ENCODE measurements at places on chromosomes 3 and 15.

GRCh38 chr3:135891121-135891520 lies 74.4 kb upstream of the PPP2R3A start:
- DNase-seq = no peak

- DNase-seq = no peak
Measured at GRCh38 chr3:197458179-197458707, 97.5 kb downstream of the BDH1 start.

- no peak for DNase-seq
Measured at GRCh38 chr3:162933656-162934055, 1437.0 kb downstream of the OTOL1 start.

DNA sequence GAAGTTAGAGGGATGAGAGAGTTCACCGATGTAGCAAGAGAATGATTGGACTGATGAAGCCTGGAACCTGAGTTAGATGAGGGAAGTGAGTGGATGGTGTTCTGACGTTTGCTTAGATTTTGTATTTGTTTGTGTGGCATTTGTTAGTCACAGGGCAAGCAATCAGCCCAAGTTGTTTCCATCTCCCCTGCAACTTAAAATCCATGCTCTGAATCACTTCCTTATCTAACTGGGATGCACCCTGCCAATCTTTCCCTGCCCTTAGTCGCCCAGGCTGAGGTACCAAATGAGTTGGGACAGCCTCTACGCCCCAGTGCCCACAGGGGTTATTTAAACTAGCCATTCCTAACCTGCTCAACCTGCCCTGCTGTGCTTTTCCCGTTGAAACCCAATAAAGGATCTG lies 12.6 kb downstream of the PAQR5 start:
- no peak for DNase-seq

DNA sequence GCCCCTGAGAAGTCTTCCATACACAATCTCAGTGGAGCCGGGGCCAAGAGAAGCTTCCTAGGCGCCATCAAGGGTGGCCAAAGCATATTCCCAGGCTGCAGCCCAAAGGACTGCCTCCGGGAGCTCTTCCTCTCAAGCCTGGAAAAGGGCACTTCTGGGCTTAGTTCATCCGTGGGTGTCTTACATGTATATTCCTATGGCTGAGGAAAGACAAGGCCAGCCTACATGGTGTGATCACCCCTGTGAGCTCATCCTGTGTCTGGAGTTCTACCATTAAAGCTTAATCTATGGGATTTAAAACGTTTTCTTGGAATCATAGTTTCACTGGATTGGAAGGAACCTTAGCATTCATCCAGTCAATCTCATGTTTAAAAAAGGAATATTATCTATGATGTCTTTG lies 21.9 kb upstream of the TIMP4 start:
- no peak for DNase-seq

DNA sequence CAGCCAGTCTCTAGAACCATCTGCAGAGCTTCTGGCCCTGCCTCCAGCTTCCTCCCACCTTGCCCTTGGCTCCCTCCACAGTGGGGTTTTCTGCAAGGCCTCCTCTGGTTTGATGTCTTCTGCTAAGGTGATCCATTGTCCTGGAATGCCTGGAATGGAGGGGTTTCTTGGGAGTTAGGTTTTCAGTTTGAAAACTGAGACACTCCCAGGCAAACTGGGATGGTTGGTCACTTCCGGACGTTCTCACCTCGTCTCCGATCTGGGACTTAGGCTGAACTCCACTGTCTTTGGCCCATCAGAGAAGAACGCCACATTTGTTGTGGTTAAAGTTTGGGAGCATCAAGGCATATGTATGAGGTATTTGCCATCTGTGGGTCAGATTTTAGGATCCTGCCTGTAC lies 77.4 kb upstream of the KLHL25 start:
- no peak for DNase-seq

- no peak for DNase-seq
Measured at GRCh38 chr3:110791995-110792686, 279.5 kb upstream of the NECTIN3 start.

- DNase-seq = peak; percentile 8
Measured at GRCh38 chr3:186425788-186426730, 64.0 kb upstream of the DGKG start.

- DNase-seq = no peak
Measured at GRCh38 chr15:56325186-56325585, 40.0 kb upstream of the TEX9 start.

DNA sequence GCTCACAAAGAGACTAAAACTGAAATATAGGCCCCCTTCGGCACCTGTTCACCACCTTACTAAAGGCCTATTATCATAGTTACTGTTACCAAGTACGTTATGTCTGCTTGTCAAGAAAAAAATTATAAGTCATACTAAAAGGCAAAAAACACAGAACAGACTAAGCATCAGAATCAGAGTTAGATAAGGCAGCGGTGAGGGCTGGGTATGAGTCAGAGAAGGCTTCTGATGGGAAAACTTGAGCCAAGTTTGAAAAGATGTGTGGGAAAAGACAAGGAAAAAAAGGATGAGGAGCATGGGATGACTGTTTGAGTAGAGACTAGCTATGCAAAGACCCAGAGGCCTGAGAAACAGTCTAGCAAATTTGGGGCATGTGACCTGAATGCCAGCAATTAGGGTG lies 387.2 kb upstream of the SGO1 start:
- DNase-seq = no peak

- no peak for DNase-seq
Measured at GRCh38 chr15:99090011-99090699, 14.7 kb upstream of the SYNM start.

DNA sequence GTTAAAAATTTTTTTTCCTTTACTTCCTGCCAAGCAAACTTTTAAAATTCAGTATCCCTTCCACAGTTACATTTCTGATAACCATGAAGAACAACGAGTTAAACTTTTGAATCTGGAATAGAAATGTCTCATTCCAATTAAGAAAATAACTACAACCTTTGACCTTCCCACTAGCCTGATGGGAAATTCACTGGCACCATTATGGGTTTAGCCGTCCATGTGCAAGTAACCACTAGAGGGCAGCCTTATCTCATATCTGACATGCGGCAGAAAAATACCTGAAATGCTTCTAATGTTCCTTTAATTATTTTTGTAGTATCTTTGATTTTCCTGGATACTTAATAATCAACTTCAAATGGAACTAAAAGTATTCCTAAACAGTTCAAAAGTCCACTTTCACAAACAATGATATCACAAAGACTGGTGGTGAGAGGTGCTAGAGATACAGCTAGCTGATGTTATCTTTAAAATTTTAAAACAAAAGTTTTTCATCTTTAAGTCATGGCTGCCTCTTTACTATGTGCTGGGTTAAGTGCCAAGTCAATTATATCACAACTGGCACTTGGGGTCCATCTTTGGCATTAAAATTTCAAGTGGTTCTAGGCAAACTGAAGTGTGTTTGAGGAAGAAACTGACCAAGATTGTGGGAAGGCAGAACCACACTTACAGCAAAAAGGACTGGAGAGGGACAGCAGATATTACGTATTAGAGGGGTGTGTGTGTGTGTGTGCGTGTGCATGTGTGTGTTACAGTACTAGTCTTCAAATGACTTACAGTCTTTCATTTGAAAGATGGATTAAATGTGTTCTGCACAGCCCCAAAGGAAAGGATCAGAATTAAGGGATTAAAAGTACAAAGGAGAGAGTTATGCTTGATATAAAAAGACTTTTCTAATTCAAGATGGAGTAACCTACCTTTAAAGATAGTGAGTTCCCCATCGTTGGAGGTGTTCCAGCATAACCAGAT lies 107.1 kb upstream of the ICE2 start:
- peak; percentile 88 for DNase-seq

GRCh38 chr3:122427857-122428471 lies 12.1 kb upstream of the WDR5B start:
- DNase-seq = no peak

DNA sequence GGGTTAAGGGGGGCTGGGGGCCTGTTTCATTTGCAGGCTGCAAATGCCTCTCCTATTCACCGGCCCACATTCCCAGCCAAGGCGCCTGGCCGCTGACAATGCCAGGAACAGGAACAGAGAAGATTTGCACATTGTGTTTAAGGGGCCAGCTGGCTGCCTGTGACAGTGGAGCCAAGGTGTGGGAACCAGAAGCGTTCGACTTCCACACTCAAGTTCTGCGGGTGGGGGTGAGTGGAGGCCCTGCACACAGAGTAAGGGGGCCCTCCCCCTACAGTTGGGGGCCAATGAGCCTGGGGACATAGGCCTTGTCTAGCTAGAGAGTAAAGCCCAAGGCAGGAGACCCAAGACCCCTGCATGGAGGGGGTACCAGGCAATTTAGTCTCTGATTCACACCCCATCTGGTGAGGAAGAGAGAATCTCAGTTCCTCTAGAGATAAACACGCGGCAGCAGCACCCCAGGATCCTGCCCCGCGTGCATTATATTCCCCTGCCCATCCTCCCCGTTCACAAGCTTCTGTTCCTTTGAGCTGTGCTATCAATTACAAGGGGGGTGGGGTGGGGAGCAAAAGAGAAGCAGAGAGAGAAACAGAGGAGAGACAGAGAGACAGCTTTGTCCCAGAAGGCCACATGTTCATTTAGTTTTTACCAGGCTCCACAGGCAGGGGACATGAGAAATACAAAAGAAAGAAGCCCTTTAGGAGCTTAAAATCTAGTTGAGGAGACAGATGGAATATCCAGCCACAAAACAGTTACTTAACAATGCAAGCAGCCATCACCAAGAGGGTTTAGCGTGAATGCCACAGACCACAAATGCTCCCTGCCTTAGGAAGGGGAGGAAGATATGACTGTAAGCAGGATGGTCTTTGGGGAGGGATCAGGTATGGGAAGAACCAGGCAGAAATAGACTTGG lies 9.2 kb downstream of the IGDCC3 start:
- DNase-seq = no peak

DNA sequence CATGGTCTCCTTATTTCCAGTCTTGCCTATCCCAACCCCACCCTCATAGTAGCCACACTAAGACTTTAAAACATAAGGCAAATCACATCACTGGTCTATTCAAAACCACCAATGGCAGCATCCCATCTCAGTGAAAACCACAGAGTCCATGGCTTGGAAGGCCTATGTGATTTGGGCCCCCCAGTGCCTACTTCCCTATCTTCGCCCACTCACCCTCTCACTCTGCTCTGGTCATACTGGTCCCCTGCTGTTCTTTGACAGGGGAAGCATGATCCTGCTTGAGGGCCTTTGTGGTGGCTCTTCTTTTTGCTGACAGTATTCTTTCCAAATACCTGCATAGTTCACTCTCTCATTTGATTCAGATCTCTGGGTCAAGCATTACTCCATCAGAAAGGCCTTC lies 3.3 kb downstream of the GTF2A2 start:
- no peak for DNase-seq

DNA sequence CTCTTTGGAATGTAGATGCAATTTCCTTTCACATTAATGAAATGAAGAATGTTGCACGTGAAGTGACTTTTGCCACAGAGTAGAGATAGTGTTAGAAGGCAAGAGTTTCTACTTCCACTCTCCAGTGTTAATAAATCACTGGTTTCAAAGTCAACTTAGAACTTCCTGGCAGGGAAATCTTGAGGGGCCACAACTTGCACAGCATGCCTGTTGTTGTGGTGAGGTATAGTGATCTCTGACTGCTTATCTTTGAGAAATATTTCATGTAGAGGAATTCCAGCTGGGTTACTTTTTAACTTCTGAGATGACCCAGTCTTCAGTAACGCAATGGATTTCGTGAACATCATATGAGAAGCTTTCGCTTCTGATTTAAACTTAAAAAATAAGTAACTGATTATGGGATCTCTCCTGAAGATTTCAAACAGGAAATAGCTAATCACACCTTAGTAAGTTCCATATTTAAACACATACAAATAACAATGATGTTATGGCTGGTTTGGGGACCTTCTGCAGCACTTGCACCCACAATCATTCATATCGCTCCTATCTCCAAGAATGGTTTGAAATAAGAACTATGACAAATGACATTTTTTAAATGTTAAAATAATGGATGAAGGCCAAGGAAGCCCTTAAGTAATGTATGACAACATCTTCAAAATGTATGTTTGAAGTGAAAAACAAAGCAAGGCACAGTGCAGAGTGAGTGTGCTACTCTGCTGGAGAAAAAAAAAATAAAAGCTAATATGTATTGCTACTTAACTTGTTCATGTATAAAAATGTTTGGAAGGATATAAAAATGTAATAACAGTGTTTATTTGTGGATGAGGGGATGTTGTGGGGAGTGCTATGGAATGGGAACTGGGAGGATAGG lies 726.5 kb upstream of the NECTIN3 start:
- no peak for DNase-seq

DNA sequence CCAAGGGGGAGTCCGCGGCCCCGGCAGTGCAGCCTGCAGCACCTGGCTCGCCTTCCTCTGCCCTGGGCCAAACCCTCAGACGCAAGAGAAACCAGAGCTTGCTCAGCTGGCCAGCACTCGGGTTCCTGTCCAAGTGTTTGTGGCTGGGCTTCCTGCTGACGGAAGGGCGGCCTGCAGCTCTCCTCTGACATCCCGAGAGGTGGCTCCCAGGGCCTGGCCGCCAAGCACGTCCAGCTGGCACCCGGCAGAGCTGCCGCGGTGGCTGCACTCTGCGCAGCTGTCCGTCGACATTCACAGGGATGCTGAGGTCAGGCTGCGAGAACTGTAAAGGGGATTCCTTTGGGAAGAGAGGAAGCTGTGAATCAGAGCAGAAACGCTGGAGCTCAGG lies 85.6 kb downstream of the CPN2 start:
- DNase-seq = peak; percentile 24

- DNase-seq = no peak
Measured at GRCh38 chr3:113952921-113953320, 5.1 kb downstream of the ZDHHC23 start.

Measured in NCI-H1417 (cell line).